ENCODE measurements at places on chromosomes 1 and 21.
A peak's percentile ranks its signal among the peaks of the same experiment; 100 is the strongest.

- DNase-seq: no peak
Measured at GRCh38 chr1:34144766-34145165, 20.3 kb downstream of the CSMD2 start.

GRCh38 chr1:150493175-150493574 lies 6.0 kb downstream of the TARS2 start:
- no peak for DNase-seq

DNA sequence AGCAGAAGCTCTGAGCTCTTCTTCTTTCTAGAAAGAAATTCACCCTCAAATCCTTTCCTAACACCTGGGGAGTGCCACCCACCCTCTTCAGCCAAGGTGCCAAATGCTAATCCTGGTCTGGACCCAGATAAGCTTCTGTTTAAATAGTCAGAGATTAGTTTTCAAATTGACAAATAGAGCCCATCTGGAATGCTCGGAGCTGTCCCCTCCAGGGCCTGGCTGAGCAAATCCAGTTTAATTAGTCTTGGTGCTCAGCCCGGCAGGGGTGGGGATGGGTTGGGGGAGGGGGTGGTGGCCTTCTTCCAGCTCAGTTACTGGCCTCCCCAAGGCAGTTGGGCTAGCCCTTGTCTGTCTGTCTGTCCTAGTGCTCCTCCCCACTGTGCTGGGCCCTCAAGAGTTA lies 269.5 kb downstream of the GRIK3 start:
- peak; percentile 93 for DNase-seq

DNA sequence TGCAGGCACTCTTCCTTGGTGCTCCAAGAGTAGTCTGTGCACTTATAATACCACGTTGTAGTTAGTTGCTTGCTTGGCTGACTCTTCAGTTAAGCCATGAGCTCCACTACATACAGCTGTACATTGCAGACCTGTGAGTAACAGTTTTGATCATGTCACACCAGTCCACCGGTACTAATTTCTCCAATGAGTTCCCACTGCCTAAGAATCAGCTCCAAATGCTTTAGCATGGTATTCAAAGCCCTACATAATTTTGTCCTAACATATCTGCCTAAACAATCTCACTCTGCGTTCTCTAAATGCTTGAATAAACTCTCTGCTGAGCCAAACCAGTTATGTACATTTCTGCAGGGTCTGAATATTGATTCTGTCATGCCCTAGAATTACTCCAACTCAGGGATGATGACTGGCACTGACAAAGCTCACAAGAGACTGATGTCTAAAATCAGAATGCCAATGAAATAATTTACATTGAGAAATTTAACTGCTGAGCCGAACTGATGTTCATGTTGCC lies 200.7 kb downstream of the LHX8 start:
- DNase-seq: no peak
